HFF-Myc (cell line): ENCODE measurements at places on chromosomes 7 and 10.

GRCh38 chr10:111347386-111348013 is 270.7 kb downstream of the ADRA2A start:
- DNase-seq: no peak

DNA sequence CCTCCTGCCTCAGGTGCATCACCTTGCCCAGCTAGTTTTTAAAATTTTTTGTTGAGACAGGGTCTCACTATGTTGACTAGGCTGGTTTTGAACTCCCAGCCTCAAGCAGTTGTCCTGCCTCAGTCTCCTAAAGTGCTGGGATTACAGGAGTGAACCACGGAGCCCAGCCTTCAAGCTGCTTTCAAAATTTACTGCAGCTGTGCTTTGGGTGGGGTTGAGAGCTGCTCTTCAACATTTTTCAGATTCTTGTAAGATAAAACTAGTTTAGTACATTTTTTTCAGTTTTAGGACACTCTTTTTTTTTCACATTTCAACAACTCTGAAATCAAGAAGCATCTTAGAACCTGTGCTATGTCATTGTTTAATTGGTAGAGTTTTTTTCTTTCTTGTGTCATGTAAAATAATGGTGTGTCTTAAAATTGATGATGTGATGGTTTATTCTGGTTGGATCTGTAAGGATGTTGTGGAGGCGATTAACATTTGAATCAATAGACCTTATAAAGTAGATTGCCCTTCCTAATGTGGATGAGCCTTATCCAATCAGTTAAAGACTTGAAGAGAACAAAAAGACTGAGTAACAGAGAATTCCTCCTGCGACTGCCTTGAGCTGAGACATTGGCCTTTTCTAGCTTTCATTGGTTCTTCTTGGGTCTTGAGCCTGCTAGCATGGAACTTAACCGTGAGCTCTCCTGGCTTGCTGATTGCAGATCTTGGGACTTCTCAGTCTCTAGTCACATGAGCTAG is 13.5 kb downstream of the PLEKHA8 start:
- DNase-seq: no peak

- no peak for DNase-seq
These were observed 12.3 kb downstream of the CFAP46 start for GRCh38 chr10:132929953-132930548.

GRCh38 chr10:33897291-33897752 is 562.9 kb upstream of the NRP1 start:
- no peak for DNase-seq

GRCh38 chr10:1558906-1559305 is 178.4 kb downstream of the ADARB2 start:
- DNase-seq: no peak

DNA sequence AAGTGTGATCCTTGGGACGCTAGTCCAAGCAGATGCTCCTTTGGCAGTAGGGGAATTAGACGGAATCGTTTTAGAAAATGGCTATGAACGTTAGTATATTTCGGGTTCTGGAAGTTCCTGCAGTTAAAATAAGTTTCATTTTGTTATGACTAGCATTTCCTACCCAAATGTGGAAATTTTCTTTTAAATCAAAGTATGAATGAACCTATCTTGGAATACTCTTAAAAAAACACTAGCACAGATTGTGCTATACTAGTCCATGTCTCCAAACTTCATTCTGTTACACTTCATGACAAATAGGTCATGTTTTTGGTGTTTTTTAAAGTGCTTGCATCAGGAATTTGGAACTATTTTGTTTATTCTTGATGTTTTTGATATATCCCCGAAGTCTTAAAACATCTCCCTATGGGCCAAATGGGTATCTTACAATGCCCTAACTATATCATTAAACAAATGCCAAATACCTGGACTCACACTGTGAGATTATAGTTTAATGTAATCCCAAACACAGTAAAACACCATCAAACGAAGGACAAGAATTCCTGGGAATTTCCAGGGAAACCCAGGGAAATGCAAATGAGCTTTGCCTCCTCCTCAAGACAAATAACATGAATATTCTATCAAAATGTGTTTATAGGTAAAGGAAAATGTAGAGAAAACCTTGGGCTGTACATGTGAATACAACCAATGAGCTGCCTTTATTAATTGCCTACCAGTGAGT is 75.9 kb upstream of the PTPRZ1 start:
- no peak for DNase-seq
